Fibroblast of villous mesenchyme (primary cell): ENCODE measurements at places on chromosomes 7 and 10.
A peak's percentile ranks its signal among the peaks of the same experiment; 100 is the strongest.

DNA sequence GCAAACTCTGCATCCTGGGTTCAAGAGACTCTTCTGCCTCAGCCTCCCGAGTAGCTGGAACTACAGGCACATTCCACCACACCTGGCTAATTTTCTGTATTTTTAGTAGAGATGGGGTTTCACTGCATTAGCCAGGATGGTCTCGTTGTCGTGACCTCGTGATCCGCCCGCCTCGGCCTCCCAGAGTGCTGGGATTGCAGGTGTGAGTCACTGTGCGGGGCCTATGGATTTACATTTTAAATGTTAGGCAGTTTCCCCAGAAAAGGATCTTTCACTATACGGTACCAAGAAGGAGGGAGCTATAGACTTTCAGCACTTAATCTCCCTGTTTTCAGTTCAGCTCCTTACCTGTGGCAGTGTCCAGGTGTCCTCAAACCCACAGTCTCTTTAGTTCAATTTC lies 50.8 kb downstream of the SIRT1 start:
- DNase-seq: no peak

DNA sequence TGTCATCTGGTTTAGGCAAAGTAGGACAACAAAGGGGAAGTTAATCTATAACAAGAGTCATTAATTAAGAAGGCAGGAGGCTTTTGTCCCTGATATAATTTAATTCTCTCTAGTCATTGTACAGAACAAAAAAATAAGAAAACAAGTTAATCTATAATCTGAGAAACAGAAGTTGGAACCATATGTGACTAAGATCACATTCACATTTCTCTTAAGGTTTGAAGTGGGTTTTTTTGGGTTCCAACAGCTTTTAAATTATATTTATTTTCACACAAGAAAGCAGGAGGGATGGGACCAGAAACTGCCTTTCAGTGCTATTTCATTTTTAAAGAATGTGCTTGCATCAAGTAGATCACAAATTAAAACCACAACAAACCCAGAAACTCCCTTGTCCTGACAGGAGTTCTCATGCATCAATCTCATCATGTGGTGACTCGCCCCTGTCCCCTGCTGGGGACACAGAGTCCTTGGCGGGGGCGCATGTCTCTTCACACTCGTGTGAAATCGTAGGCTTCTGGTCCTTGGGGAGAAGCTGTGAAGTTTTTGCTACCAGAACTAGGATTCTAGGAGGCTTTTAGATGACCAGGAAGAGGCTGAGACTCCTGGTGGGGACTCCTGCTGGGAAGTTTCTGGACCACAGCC lies 10.1 kb upstream of the OPN4 start:
- DNase-seq: peak; percentile 18

GRCh38 chr7:30020535-30020934 lies 6.0 kb downstream of the FKBP14 start:
- no peak for DNase-seq

GRCh38 chr7:19783541-19783940 lies 10.1 kb upstream of the TMEM196 start:
- no peak for DNase-seq

DNA sequence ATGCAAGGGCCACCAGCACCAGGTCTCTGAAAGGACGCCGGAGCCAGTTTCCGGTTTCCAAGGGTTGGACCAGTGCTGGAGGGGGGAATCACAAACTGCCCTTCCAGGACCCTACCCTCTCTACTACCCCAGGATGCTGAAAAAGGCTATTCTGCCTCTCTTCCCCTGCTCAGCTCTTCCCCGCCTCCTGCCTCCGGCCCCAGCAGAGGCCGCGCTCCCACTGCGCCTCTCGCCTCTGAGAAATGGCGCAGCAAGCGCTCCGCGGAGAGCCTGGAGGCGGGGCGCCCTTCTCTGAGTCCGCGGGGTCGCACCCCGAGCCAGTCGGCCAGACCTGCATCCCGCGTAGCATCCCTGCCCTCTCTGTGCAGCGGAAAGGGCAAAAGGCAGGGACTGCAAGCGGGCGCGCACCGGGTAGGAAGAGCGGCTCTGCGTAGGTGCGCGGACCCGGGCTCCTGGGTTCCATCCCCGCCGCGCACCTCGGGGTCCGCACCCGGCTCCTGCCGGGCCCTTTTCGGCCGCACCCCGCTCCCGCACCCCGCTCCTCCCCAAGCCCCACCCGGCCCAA lies 476 bp upstream of the RET start:
- DNase-seq: no peak

GRCh38 chr10:52187521-52188258 lies 126.4 kb upstream of the DKK1 start:
- DNase-seq: no peak
